ENCODE measurements at places on chromosomes 7 and 10. TPM values are rescaled to one million over a fixed set of nuclear protein-coding genes. Genes with fewer than 3 reads are reported as not detected.

The SH2D4B gene
- total RNA-seq = not detected

The SORCS3 gene
- 0.69 TPM for total RNA-seq

The AKR1D1 gene
- total RNA-seq = not detected

The SYT15B gene
- 2.2 TPM for total RNA-seq

The FRAT1 gene
- total RNA-seq = 5.8 TPM

The MYL10 gene
- total RNA-seq = not detected

The IRF5 gene
- 7.3 TPM for total RNA-seq

The ZNF138 gene
- total RNA-seq = 5.1 TPM

The CH25H gene
- 0.93 TPM for total RNA-seq

The CNTNAP2 gene
- 3.5 TPM for total RNA-seq

Data from gastroesophageal sphincter (tissue), 4 donors.